ENCODE measurements at places on chromosomes 1 and 21.

DNA sequence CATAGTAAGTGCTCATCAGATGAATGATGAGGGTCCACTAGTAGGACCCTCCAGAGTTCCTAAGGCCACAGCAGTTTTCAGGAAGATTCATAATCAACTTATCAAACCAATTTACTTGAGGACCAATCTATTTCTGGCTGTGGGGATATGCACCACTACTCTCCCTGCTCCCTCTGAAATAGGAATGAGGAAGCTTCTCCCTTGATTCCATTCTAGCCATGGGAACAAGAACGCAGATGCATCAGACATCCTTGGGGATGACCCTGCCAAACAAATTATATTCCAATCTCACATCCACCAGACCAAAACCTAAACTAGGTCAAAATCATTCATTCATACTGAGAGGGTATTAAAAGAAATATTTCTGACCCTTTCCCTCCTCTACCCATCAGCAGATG, 31.5 kb downstream of the JAK1 start:
- no peak for DNase-seq

- peak; percentile 54 for DNase-seq
These were observed 72.9 kb downstream of the IVNS1ABP start for GRCh38 chr1:185244015-185244747.

GRCh38 chr1:159000625-159001024, 9.1 kb upstream of the IFI16 start:
- DNase-seq, result no peak

GRCh38 chr21:34598931-34599400, 15.9 kb downstream of the RCAN1 start:
- no peak for DNase-seq

- no peak for DNase-seq
These were observed 32.7 kb downstream of the TUT4 start for GRCh38 chr1:52520148-52520547.

DNA sequence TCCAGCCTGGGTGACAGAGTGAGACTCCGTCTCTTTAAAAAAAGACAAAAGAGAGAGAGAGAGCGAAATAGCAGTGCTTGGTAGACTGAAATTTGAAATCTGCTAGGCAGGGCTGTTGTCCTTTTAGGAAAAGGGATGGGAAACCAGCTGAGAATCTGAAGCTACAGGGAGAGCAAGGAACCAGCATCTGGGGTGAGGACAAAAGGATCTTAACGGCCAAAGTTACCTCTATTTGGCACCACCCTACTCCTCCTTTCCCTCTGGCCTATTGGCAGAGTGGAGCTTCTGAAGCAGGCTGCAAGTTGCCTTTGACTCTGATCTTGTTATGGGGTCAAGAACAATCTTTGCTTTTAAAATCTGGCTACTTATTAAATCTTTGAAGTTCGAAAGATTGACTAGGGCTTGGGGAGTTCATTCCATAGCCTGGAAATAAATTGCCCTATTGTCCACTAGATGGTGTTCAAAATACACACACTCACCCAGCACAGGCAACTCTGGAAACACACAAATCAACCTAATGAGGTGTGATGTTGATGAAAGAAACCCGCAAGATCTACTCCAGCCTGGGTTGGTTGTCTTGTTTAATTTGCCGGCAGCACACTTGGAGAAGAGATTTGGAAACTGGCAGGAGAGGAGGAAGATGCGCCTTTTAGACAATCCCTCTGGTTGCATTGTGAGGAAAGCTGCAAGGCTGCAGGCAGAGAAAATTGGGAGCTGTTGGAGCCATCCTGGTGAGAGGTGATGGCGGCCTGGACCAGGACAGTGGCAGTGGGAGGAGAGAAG, 16.5 kb upstream of the PARP1 start:
- DNase-seq, result no peak

GRCh38 chr1:116881879-116882520, 27.7 kb upstream of the PTGFRN start:
- peak; percentile 34 for DNase-seq

- no peak for DNase-seq
These were observed 20.4 kb downstream of the DENND2D start for GRCh38 chr1:111179968-111180533.

- DNase-seq, result no peak
These were observed 212.6 kb downstream of the GREM2 start for GRCh38 chr1:240399381-240399780.

DNA sequence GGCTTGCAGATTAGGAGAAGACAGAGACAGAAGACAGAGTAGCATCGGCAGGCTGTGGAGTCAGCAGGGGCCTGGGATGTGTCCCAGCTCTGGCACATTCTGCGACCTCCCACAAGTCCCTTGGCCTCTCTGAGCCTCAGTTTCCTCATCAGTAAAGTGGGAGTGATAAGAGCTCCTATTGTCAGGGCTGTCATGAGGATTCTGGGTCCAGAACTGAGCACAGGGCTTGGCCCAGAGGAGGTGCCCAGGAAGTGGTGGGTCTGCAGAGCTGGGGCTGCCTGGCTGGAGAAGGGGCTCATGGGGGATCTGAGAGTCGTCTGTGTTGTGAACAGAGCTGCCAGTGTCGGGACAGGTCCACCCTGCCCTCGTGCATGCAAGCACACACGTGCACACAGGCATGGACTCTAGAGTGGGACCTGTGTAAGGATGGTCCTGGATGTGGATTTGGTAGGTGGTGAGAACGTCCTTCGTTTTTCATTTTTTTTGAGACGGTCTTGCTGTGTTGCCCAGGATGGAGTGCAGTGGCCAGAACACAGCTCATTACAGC, 262.9 kb downstream of the PTPRU start:
- no peak for DNase-seq

DNA sequence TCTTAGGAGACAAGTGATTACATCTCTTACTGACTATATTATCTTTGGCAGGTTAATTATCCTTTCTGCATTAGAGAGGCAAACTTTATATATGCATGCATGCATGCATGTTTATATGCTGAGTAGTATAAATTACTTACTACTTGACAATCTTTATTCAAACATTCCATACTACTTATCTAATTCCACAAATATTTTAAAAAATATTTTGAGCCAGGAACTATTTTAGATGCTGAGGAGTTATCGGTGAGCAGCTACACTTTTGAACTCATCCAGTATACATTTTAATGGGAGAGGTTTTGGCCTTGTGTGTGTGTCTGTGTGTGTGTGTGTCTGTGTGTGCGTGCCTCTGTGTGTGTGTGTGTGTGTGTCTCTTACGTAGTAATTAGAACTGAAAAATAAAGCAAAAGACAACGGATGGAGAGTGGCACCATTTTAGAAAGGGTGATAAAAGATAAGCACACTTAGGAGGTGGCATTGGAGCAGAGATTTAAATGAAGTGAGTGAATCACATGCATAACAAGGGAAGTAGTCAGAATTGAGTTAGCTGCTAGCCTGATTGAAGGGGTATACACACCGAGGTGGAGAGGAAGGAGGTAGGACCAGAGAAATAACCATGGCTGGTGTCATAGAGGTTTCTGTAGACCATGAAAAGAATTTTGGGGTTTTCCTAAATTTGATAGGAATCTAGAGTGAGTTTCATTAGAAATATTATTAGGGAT, 1488.4 kb downstream of the MRPL39 start:
- DNase-seq, result no peak

- no peak for DNase-seq
These were observed 381.2 kb upstream of the DUSP10 start for GRCh38 chr1:222123111-222123510.

DNA sequence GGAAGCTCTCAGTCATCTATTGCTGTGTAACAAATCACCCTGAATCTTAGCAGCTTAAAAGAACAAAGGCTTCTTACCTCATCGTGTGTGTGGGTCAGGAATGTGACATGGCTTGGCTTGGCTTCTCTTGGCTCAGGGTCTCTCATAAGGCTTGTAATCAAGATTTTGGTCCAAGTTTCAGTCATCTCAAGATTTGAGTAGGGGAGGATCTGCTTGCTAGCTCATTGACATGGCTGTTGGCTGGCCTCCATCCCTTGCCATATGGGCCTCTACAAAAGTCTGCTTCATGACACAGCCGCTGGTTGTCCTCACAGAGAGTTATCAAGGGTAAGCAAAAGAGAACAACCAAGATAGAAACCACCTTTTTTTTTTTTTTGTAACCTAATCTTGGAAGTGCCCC, 207.7 kb downstream of the PTPRC start:
- DNase-seq, result no peak

GRCh38 chr1:226640321-226641136, 92.0 kb downstream of the STUM start:
- no peak for DNase-seq

GRCh38 chr1:101131239-101131843, 105.5 kb upstream of the S1PR1 start:
- no peak for DNase-seq

GRCh38 chr1:174217787-174218574, 58.7 kb downstream of the RABGAP1L start:
- no peak for DNase-seq

- no peak for DNase-seq
These were observed 287.0 kb upstream of the PLXNA2 start for GRCh38 chr1:208531003-208531750.

GRCh38 chr1:52182874-52183400, 41.0 kb downstream of the ZFYVE9 start:
- no peak for DNase-seq

- no peak for DNase-seq
These were observed 1.3 kb downstream of the PLD5 start for GRCh38 chr1:242522996-242523718.

DNA sequence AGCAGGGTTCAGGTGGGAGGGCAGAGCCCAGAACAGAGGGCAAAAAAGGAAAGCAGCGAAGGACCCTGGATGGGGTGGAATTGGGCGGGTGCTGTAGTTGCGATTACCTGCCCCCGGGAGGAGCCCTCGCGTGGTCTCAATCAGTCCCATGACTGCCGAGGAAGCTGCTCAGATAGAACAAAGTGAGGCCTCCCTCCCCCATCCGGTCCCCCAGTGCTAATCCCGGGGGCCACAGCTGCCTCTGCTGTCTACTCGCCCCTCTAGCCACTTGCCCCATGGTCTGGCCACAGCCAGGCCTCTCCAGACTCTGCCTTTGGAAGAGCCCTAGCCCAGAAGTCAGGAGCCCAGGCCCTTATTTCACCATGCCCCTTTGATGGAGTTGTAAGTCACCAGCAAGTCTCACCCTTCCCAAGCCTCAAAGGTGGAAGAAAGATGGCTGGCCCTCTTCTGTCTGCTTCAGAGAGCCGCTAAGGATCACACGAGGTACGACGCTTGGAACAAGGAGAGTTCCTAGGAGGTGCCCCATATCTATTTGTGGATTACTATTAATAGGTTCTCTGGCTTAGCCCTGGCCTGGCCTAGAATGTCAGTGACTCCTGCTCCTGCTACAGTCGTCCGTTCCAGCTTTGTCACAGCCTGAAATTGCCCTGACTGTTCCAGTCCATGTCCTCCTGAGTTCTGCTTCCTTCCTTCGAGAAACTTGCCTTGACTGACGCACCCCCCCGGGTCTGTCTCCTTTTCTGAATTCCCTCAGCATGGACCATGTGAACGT, 16.4 kb downstream of the ECHDC2 start:
- peak; percentile 38 for DNase-seq

DNA sequence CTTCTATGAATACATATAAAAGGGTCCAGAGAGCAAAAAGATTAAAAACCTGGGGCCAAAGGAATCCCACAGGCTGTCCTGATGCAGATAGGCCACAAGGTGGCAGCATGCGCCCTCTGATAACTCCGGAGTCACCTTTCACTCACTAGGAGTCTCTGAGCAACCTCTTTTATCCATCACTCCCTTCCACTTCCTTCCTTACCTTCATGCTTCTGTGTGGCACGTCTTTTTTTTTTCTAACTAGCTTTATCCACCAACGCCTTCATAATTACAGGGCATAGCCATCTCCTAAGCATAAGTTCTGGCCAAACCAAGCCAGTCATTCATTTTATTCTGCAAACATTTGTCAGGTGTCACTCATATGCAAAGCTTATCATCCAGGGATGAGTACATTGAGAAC, 3.9 kb upstream of the PGLYRP4 start:
- DNase-seq, result peak; percentile 65

DNA sequence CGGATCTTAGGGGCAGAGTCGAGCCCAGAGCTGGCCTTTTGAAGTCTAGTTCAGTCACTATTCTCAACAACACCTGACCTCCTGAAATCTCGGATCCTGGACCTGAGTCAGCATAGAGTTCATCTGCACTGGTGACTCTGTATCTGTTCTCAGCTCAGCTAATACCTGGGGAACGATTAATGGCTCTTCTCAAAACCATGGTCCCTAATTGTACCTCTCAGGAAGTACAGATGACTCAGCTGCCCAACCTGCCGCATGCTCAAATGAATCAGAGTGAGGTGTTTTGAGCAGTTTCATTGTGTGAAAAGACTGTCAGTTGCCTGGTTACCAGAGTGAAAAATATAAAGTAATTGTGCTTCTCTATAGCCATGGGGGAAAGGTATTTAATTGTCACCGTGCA, 89.2 kb downstream of the SLC35F3 start:
- no peak for DNase-seq

- DNase-seq, result no peak
These were observed 29.0 kb upstream of the FBXO28 start for GRCh38 chr1:224084867-224085266.

DNA sequence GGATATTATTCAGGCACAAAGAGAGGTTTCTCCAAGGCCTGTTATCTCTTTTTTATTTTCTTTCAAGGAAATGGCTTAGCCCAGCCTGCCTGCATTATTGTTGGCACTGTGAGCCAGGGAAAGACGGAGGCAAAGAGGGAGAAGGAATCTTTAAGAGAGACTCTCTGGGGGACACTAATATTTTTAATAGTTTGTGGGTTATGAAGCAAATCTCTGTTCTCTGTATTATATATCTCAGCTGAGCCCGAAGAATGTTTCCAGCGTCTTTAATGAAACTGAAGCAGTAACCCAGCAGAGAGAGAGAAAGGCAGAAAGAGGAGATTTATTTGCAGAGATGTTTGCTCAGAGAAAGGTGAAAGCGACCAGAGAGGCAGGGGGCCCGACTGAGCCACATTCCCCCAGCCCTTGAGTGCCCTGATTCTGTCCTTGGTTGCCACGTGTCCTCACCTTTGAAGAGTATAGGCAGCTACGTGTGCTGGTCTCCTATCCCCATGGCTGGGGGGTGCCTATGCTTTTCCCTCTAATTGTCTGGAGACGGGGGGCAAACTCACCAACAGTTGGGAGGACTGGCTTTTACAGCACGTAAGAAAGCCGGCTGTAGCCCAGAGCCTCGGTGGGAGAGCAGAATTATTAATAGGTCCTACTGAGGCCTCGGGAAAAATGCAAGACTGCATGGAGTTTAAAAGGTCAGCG, 166.4 kb downstream of the TRABD2B start:
- no peak for DNase-seq

DNA sequence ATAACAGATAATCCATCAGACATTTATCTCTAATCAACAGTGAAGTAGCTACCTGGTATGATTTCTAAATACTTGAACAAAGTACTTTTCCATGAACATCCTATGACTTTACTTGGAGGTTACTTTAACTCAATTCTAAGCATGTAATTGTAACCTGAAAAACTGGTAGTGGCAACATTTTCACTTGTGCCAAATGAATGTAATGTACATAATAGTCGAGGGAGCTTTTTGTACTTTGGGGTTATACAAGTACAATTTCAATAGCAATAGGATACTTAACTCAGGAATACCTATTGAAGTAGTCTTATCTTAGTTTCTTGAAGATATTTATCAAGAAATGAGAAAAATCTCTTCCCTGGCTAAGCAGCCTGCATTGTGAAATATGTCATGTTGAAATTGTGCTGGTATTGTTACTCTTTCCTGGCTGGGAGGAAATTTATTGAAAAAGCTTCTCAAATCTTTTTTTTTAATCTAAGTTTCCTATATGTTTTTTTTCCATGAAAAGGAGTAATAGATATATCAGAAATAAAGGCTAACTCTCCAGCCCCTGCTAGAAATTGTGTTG, 33.7 kb upstream of the CACYBP start:
- DNase-seq, result no peak

Measured in stimulated activated CD4-positive, alpha-beta T cell treated with anti-CD3 and anti-CD28 coated beads, Interleukin-4, amount 100 ng/mL, for 1 hour (primary cell).